ENCODE measurements at places on chromosomes 1 and 21.

DNA sequence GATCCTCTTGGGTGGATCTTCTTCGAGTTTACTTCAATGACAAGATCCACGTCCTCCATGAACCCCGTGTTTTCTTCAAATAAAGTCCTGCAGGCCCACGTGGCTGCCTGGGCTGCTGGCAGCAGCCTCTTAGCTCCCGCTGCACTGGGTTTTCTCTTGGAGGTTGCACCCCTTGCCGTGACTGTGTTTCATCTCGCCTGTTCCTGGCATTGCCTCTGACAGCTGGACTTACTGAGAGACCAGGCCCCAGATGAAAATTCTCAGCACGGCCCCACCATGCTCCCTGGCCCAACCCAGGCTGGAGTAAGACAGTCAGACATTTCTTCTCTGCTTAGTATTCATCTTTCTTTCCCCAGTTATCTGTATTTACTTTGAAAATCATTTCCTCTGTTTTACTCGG, 274.8 kb upstream of the RUNX1 start:
- DNase-seq: no peak

GRCh38 chr21:42433946-42434551, 30.3 kb downstream of the UBASH3A start:
- DNase-seq: no peak

DNA sequence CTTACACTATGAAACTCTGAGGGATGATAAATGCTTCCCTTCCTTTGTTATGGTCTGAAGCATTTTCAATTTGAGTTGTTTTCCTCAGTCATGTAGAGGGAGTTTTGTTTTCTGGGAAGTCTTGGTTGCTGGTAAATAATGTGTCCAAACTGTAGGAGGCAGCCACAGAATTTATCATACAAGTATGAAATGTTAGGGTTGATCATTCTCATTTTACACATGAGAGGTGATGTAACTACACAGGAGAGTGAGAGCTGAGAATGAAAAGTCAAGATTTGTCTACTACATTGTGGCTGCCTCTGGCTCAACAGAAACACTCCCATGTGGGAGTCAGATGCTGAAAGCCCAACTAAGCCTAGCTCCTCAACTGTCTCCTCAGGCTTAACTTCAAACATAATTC, 182.5 kb upstream of the SGIP1 start:
- no peak for DNase-seq

- no peak for DNase-seq
Measured at GRCh38 chr1:203327684-203328457, 22.6 kb downstream of the BTG2 start.

DNA sequence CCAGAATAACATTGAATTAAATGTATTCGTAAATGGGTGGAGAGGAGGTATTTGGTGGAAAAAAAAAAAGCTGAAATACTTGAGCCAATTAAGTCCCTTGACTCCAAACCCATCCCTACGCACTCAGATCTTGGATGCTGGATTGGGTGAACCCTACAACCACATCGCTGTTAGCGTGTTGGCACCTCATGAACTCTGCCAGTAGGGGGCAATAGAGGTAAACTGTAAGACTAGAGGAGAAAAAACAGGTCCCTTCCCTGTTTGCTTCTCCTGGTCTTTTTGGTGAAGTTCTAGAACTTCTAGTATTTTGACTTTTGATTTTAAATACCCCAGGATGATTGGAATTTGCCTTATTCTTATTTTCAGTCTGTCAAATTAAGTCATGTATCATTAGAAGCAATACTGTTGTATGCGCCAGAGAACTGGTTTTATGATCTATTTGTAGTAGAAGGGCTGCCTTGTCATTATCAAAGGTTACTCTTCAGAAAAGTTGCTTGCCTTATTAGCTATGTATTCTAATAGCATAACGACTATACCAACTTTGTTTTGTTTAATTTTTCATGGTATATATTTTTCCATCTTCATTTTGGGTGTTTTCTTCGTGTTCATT, 1.9 kb upstream of the OR13G1 start:
- no peak for DNase-seq

- no peak for DNase-seq
Measured at GRCh38 chr1:1072299-1072848, 1.7 kb downstream of the RNF223 start.

DNA sequence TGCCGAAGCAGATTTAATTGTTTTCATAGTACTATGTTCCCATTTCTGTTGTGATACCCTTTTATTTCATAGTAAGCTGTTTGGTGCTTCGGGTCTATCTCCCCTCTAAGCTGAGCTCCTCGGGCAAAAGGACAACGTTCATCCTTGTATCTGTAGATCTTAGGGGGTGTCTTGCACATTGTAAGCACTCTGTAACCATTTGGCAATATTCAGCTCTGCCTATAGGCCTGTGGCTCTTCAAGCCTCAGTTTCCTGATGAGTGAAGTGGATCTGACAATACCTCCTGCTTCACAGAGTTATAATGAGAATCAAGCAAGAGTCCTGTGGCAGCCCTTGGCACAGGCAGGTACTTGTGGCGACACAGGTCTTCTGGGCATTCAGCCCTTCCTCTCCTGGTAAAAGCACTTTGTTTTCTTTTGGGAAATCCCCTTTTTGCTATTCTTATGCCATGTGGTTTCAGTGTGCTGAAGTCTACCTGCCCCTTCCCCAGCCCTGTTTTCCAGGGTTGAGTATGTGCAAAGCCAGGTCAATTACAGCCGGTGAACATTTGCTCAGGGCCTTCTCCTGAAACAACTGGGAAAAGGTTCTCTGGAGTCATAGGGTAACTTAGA, 8.5 kb upstream of the EXO1 start:
- no peak for DNase-seq

- DNase-seq: peak; percentile 55
Measured at GRCh38 chr21:31132574-31133242, 94.4 kb upstream of the KRTAP19-8 start.

DNA sequence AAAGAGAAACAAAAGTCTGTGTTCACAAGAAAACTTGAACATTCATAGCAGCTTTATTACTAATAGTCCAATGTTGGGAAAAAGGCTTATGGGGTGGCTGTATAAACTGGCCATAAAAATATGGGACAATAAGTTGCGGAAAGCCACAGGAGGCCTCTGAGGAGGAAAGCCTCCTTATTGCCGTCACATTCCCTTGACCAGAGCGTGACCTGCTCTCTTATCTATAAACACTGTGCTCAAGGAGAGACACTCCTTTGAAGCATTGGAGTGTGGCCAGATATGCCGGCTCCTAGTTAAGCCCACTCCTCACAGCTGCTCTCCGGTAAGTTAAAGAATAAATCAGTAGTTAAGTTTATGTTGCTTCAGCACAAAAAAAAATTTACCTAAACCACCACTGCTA, 19.7 kb downstream of the OR6Y1 start:
- no peak for DNase-seq

Data from stimulated activated CD8-positive, alpha-beta memory T cell treated with anti-CD3 and anti-CD28 coated beads, Interleukin-12 subunit alpha, Interleukin-12 subunit beta, amount 100 ng/mL, for 1 hour (primary cell).